ENCODE measurements at places on chromosomes 7 and 10.

- DNase-seq, result peak; percentile 50
Measured at GRCh38 chr10:5550621-5551530, 26.1 kb downstream of the CALML3 start.

- DNase-seq, result no peak
Measured at GRCh38 chr10:78784546-78784945, 284.2 kb upstream of the ZMIZ1 start.

DNA sequence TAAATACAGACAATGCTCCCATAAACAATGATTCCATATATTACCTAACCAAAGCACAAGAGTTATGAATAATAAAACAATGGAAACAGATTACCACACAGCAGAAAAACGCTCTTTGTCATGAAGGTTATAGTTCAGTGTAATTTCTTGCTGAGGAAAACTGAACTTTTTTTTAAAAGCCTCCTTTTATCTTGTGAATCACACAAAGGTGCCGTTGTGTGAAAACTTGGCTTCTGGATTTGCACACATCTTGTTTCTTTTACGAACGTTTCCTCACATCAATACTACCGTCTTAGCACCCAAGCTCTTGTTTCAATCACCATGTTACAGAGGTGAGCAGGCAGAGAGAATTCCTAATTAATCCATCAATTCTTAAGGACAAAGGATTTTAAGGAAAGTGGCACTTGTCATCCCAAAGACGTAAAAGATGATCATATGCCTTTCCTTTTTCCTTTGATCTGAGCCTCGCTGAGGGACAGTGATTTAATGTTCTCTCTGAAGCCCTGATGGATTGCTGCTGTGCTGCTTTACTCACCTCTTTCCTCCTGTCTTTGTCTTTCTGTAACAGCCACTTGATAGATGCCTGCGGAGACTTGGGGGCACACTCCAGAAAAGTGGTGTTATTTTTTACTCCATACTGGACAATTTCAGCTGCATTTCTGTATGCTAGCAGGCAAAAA lies 110.1 kb downstream of the CD36 start:
- no peak for DNase-seq

- no peak for DNase-seq
Measured at GRCh38 chr7:78284945-78285344, 486.4 kb downstream of the PHTF2 start.

GRCh38 chr10:77274046-77274795 lies 363.4 kb downstream of the KCNMA1 start:
- DNase-seq, result peak; percentile 76

DNA sequence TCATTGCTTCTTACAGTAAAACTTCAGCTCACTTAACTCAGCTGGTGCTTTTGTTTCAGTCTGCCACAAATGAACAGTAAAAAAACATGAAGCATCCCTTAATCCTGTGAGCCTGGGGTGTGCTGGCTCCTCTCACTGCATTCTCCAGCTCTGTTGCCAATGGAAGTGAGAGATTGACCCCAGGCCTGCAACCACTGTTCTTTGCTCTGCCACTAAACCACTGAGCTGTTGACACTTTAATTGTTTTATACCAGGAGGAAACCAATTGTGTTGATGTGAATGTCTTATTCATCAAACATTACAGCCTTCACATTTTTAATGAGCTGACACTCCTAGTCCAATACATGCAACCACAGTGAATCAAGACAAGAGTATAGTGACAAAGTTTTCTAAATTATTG lies 69.4 kb upstream of the FZD1 start:
- peak; percentile 31 for DNase-seq

DNA sequence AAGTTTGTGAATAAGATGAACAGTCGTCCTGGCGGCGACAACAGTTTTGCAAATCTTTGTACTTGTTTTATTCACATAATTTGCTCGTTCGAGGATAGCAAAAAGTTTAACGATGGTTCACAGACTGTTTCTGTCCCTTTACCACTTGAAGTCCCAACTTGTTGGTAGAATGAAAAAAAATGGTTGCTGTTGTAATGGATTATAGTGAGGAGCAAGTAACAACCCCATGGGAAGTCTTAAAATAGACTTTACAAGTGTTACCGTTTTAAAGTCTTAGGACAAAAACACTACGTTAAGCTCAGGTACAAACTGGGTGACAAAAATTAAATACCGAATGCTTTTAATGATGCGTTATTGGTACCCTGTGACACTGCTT lies 589 bp downstream of the LSM8 start:
- no peak for DNase-seq

GRCh38 chr10:98308669-98309365 lies 40.8 kb upstream of the LOXL4 start:
- DNase-seq, result no peak

- no peak for DNase-seq
Measured at GRCh38 chr7:76191783-76192240, 9.9 kb upstream of the SRRM3 start.

- no peak for DNase-seq
Measured at GRCh38 chr7:99132595-99133321, 11.2 kb downstream of the SMURF1 start.

DNA sequence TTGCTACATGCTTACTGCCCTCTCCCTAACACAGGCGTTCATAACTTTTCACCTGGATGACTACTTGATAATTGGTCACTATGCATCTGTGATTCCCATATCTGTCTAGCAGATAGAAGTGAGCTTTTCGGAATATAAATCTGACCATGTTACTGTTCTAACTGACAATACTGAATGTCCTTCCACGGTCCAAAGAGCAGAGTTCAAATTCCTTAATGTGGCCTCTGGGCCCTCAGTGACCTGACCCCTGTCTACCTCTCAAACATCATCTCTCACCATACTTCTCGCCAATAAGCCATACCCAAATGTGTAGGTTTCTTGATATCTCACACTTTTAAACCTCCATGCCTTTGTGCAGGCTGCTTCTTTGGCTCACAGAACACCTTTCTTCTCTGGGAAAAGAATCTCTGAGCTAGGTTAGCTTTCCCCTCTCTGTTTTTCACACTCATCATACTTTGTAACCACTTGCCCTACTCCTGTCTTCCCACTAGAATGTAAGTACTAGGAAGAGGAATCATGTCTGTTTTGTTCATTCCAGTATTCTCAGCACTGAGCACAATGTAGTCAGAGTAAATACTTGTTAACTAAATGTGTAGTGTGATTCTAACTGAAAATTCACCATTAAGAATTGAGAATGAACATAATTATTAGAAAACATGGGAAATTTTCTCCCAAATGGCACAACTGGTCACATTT lies 39.2 kb upstream of the LRRC17 start:
- no peak for DNase-seq

DNA sequence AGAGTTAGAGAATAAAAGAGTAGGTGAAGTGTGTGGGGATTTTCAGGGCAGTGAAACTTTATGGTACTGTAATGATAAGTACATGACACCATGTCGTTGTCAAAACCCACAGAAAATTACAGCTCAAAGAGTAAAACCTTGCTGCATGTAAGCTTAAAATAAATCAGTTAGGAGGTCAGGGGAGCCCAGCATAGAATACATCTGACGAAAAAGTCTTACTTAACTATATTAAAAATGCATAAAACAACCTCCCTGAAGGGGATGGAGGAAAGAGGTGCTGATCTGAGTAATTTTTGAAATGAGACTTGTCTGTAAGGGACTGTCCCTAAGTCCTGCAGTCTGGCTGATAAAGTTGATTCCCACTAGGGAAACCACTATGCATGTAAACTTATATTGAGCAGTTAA lies 49.8 kb upstream of the AKR1E2 start:
- DNase-seq, result no peak

GRCh38 chr7:135169141-135169963 lies 1.2 kb downstream of the CYREN start:
- no peak for DNase-seq

Measured in umbilical cord (tissue), 2 donors.